ENCODE measurements at places on chromosomes 6 and 20.

- no peak for DNase-seq
Observed at GRCh38 chr20:63177785-63178445, 38.0 kb downstream of the YTHDF1 start.

DNA sequence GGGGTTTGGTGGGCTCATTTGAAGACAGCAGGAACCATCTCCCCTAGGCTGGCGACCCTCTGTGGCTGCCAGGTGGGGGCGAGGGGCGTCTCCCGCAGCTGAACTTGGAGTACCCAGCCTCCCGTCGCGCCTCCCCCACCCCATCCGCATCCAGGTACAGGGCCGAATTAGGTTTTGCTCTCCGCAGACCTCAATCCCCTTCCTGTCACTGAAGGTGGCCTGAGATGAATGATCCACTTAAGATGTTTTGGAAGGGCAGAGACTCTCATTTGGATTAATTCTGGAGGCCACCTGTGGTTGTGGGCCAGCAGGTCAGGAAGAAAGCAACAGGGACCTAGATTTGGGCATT is 493 bp downstream of the CD83 start:
- DNase-seq, result no peak

DNA sequence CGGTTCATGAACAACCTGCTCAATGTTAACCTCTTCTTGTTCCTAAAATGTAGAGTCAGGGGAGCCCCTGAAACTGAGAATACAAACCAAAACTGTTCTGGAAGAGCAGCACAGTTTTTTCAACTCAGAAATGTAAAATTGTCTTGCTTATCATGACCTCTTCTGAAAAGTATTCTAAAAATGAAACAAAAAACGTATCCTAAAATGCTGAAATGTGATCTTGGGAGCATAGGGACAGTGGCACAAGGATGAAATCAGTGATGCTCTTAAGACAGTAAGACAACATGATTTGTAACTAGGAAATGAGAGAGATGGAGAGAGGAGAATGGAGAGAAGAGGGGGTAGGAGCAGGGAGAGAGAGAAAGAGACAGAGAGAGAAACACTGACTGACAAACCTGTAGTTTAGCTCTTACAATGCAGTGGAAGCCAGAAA is 27.5 kb downstream of the NCOA7 start:
- no peak for DNase-seq

GRCh38 chr6:7471171-7471570 is 70.3 kb upstream of the DSP start:
- no peak for DNase-seq

- no peak for DNase-seq
Observed at GRCh38 chr6:37260444-37260843, 2.5 kb upstream of the TMEM217 start.

- DNase-seq, result peak; percentile 33
Observed at GRCh38 chr20:24027229-24027628, 38.6 kb upstream of the GGTLC1 start.

DNA sequence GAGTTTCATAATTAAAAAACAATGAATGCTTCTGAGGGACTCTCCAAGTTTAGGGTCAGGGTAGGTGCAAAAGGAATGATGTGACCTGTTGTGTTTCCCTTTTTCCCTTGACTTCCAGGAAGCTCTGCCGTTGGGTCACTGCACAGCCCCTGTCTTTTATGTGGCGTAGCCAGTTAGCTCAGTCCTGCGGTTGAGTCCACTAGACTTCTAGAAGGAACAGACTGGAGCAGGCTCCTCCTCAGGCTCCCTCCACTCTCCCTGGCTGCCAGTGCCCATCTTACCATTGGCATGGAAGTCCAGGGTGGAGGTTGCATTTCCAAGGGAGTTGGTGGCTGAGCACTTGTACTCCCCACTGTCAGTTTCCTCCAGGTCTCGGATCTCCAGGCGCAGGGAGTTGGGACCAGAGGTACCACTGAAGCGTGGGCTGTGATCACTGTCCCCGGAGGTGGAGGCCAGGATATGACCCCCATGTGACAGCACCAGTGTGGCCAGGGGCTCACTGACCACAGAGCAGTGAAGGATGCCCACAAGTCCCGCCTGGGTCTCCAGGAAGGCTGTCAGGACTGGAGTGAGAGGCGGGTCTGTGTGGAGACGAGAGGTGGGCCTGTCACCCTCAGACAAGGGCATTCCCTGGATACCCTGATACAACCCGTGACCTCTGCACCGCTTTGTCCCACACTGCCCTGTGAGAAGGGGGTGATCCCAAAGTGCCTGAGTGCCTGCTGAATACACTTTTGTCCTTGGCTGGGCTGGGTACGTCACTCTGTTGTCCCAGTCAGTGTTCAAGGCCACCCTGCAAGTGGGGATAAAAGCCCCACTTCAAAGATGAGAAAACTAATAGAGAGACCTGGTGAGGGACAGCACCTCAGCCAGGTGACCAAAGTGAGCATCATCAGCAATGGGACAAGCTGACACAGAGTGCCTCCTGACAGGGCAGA is 11.1 kb downstream of the SIGLEC1 start:
- no peak for DNase-seq

DNA sequence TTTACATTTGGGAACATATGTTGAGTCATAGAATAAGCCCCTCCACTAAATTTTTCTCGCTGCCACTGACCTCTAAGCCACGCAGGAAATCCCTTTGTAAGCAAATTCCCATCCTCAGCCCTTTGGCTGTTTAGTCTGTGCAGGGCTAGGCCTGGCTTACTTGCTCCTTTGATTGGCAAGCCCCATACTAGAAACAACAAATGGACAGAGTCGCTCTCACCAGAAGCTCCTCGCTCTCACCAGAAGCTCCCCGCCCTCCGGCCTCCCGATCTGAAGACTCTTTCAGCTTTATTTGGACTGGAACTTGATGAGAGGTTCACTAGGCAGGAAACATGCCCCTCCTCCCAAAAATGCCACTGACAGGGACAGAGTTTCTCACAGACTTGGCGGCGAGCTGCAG is 149.2 kb upstream of the EXOC2 start:
- DNase-seq, result no peak

GRCh38 chr6:7106752-7107577 is 796 bp upstream of the RREB1 start:
- no peak for DNase-seq

DNA sequence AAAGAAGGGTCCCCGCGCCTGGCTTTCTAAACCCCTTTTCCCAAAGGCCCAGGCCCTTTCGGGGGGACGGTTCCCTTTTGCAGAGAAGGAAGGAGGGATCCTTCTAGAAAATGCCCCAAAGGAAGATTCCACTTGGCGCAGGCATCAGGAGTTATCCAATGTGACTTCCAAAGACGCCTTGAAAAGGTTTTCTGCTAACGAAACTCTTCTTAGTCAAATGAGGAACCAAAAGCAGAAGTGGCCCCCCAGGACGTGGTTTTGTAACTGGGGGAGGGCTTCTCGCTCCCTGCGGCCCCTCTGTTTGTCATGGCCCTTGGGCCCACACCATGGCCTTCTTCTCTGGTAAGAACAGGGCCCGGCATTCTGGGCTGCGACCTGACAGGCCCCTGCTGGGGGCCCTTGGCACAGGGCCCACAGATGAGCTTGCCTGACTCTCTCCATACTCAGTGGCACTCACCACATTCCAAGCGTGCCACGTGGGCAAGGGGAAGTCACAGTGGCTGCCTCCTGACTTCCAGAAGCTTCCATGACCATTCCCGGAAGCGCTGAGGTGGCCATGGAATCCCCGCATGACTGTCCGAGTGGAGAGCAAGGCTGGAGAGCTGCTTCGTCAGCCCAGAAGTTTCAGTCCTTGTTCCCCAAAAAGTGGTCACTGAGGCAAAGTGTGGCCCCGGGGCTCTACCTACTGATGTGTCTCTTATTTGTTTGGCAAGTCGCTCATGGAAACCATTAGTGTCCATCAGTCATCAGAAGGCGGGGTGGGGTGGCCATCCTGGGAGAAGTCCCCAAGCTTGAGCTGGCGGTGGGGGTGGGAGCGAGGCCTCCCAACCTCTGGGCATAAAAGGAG is 834 bp upstream of the CTSZ start:
- DNase-seq, result no peak

DNA sequence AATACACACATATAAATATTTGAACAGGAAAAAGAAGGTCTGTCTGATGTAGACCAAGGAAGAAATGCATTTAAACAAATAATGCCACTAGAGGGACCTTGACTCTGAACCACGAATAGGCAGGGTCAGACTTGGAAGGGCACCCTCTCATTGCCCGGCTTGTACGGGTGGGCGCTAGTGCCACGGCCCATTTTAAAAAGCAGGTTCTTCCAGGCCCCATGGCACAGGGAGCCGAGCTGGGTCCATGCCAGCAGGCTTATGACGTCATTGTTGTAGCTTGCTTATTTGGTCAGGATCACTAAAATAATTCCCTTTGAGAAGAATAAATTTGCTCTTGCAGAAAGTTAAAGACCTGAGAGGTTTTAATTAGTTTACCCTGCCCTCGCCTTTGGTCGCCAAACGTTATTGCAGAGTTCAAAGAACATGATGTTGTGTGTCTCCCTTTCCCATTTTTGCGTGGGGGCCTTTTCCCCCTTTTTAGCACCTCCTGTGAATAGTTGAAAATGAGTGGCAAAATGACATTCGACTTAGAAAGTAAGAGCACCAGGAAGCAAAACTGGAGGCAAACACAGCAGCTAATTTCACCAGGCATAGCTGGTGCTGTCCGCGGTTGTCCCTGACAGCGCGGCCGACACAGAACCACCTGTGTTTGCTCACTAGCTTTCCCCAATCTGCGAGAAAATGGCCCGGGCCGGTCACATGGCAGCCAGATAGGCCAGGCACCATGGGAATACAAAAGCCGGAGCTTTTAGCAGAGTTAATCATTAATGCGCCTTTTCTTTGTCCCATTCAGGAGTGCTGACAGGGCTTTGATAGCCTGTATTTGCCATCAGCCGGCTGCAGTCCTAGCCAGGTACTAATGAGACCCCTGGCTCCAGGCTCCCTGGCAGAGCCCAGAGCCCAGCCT is 93.8 kb downstream of the FOXA2 start:
- no peak for DNase-seq

- DNase-seq, result no peak
Observed at GRCh38 chr6:22980446-22980845, 411.1 kb downstream of the HDGFL1 start.

DNA sequence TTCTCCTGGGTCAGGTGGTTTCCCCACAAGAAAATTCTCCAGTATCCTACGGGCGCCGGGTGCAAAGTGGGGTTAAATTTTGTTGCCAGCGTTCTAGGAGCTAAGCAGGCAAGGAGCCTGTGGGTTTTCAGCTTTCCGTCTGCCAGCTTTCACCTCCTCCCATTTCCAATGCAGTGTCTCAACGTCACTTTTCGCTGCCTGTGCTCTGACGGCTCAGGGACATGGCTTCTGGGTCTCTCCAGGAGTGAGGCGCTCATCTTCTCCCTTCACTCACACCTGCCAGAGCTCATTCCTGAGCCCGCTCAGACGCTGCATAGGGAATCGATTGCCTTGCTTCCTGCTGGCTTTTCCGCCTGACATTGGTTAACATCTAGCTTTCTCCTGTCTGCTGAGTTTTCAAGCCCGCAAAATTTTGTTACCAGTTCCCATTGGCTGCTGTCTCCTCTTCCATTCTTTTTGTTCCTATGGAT is 7.3 kb upstream of the NAA20 start:
- no peak for DNase-seq

DNA sequence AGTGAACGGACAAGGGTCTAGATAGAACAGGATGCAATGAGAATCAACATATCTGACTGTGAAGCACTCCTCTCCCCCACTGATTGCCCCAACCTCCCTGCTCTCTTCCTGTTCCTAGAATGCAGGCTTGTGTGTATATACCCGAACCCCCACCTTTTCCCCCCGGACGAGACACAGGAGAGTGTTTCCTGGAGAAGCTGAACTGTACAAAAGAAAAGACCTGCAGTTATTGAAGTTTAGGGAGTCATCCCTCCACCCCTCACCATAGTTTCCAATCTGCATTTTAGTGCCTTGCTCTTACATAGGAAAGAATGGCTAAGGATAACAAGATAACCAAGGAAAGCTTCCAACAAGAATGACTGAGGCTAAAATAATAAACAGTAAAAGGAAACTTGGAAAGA is 55.5 kb upstream of the PDE10A start:
- no peak for DNase-seq

GRCh38 chr6:37820718-37821079 is 1.2 kb downstream of the ZFAND3 start:
- no peak for DNase-seq

DNA sequence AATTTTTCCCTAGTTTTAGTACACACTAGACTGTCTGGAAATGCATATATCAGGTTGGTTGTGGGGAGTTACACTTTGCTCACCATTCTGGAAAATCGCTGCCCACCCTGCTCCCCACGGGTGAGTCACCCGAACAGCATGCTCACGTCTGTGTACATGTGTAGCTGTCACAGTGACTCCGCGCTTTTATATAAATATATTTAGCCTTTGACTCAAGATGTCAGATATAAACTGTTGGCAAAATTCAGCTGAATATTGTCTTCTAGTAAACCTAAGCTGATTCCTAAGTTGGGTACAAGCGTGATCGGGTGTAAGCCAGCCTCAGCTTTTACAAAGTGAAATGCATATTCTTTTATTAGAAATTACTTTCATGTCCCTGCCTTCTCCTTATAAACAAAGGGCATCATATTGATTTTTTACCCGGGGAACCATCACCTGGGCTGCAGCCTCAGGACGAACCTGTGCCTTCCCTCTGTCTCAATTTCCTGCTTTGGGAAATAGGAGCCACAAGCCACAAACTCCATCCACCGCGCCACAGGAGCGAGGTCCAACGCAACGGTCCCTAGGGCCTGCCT is 4.3 kb downstream of the SDCBP2 start:
- no peak for DNase-seq

DNA sequence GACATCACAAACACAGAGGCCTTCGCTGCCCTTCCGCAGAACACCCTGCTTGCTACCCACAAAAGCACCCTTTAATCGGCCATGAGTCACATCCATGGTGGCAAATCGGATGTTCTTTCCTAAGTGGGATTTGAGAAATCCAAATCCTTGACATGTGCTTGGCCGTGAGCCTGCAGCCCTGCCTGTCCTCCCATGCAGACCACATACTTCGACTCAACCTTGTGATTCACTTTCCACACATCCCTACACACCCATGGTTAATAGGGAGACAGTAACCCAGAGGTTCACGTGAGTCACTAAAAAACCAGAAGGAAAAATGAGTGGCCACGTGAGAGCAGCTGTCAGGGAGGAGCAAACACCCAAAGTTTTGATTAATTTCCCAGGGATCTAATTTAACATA is 19.4 kb downstream of the RAMACL start:
- DNase-seq, result no peak

DNA sequence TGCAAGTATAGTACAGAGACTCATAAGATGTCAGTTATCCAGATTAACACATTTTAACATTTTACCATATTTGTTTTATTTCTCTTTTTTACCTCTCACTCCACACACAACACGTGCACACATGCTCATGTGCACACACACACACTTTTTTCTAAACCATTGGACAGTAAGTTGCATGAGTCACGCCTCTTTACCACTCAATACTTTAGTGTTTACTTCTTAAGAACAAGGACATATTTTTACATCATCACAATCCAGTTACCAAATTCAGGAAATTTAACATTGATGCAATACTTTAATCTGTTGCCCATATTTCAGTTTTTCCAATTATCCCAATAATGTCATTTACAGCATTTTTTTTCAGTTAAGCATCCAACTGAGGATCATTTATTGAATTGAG is 109.0 kb downstream of the RIN2 start:
- no peak for DNase-seq

GRCh38 chr20:15789079-15789478 is 784.2 kb downstream of the KIF16B start:
- no peak for DNase-seq

GRCh38 chr6:44956396-44956795 is 371.7 kb upstream of the RUNX2 start:
- DNase-seq, result no peak

GRCh38 chr6:112359863-112360262 is 12.7 kb downstream of the RFPL4B start:
- DNase-seq, result no peak

GRCh38 chr6:110550353-110550752 is 73.9 kb upstream of the SLC22A16 start:
- no peak for DNase-seq

Measured in breast epithelium (tissue), 4 donors.